NCI-H187 treated with DMSO at 0.1 percent for 48 hours (cell line): ENCODE measurements at places on chromosomes 7 and 10.

DNA sequence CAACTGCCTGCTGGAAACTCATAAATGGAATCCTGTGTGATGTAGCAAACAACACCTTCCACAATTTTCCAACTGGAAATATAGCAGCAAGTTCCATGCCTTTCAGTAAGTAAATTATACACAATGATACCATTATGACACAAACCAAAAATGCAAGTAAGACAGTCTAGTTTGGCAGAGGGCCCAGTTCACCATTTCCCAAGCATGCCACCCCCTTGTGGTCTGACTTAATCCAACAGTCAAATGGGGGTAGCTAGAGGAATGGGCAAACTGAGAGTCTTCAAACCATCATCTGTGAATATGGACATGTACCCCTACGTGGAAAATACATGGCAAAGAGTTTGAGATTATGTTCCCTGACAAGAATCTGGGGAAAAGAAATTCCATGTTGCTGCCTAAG is 137.6 kb upstream of the VWC2 start:
- no peak for DNase-seq

GRCh38 chr7:32158751-32159745 is 88.8 kb upstream of the PDE1C start:
- DNase-seq = no peak

DNA sequence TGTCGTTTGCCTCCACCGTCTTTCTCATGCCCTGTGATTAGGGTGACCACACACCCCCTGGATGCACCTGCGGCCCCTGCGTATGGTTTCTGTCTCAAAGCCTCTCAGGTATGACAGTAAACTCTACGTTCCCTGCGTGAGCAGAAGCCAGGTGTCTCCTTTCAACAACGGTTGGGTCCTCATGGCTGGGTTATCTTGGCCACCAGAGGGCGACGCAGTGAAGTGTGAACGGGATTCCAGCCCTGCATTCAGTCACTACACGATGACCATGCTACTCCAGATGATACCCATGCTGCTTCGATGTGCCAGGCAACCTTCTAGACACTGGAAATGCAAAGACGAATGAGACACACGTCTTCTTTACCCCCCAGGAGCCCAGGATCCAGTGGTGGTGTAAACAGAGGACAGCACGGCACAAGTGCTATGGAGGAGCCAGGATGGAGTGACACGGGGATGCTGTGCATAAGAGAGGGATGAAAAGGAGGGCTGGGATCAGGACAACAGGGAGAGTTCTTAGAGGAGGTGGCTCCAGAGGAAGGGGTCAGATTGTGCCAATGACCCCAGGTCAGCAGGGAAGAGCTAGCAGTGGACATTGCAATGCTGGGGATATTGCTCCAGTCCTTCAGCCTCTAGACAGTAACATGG is 228.1 kb upstream of the PFKP start:
- peak; percentile 12 for DNase-seq

- no peak for DNase-seq
Observed at GRCh38 chr7:112214883-112215282, 8.4 kb downstream of the ZNF277 start.

DNA sequence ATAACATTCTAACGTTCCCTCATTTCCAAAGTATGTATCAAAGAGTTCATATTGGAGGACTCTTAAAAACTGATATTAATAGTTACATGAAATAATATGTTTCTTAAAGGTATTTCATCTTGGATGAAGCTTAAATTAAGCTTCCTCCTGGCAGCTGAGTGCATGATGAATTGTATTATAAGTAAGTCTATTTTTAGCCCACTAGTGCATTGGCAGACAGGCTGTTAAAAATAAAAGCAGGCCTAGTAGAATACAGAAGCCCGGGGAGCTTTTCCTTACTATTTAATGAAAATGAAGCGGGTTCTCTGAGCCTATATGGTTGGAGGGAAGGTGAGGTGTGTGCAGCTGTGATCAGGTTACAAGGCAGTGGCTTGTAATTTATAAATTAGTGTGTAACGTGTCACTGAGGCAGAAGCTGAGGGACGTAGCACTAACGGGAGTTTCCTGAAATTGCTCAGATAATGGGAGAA is 130.7 kb upstream of the KMT2E start:
- no peak for DNase-seq

GRCh38 chr10:24465124-24465874 is 256.4 kb downstream of the KIAA1217 start:
- no peak for DNase-seq
